ENCODE measurements at places on chromosomes 13 and 19.
A peak's percentile ranks its signal among the peaks of the same experiment; 100 is the strongest.

- DNase-seq: no peak
These were observed 39.8 kb upstream of the MCF2L start for GRCh38 chr13:112928972-112929782.

- DNase-seq: no peak
These were observed 6.3 kb downstream of the PLEKHF1 start for GRCh38 chr19:29671393-29672160.

- DNase-seq: no peak
These were observed 64.1 kb downstream of the ERCC5 start for GRCh38 chr13:102909971-102910370.

DNA sequence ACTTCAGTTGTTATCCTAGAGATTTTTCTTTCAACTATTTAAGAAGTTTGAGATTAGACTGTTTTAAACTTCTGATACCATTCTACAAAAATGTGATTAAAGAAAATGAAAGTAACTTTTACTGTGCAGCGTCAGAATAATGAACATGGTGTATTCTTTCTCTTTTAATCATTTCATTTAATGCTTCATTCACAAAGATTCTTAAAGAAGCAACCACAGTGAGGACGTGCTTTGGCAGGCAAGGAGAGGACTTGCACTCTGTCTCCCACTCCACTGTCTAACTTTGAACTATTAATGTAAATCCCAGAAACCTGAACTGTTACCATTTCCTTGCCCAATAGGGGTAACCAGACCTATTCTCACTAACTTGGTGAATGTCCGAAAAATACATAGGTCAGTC, 137.0 kb downstream of the KCNRG start:
- no peak for DNase-seq

- no peak for DNase-seq
These were observed 117.8 kb downstream of the RAB20 start for GRCh38 chr13:110443622-110444225.

DNA sequence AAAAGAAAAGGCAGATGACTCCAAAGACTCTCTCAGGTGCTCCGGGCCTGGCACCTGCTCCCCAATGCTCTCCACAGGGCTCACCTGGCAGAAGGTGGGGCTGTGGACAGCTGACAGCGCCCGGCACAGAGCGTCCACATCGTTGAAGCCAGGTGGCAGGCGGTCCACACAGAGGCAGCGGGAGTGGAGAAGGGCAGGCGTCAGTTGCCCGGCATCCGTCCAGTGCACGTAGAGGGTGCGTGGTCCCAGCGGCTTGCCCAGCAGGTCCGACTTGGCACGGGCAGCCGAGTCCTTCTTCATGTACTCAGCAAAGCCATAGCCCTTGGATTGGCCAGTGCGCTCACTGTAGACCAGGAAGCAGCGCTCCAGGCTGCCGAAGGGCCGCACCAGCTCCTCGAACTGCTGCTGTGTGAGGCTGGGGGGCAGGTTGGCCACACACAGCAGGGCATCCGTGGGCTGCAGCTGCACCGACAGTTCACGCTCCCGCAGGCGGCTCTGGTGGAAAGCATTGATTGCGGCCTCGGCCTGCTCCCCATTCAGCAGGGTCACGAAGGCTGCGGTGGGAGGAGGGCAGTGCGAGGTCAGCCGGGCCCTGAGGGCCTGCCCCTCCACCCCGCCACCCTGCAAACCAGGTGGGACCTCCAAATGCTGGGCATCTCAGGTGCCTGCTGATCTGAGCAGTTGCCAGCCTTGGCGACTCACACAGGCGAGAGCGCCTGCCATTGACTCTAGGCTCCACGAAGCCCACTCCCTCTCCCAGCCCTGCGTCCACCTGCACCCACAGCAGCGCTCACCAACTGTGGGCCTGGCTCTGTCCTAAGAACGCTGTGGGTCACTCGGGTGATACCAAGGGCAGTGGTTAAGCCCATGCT, 4.5 kb downstream of the RAVER1 start:
- no peak for DNase-seq

GRCh38 chr13:102687520-102687919, 7.3 kb downstream of the METTL21C start:
- DNase-seq: no peak

- DNase-seq: peak; percentile 23
These were observed 19.3 kb upstream of the ZNF888 start for GRCh38 chr19:52942386-52943133.

- no peak for DNase-seq
These were observed 7.3 kb upstream of the HS6ST3 start for GRCh38 chr13:96082640-96083039.

GRCh38 chr13:83024955-83025594, 857.2 kb downstream of the SLITRK1 start:
- no peak for DNase-seq

- no peak for DNase-seq
These were observed 142.2 kb upstream of the ZNF507 start for GRCh38 chr19:32203161-32203560.

GRCh38 chr19:14476673-14477401, 1.7 kb upstream of the PTGER1 start:
- DNase-seq: peak; percentile 17

GRCh38 chr13:44868397-44868796, 120.9 kb downstream of the NUFIP1 start:
- no peak for DNase-seq

- DNase-seq: no peak
These were observed 8.2 kb downstream of the KCTD12 start for GRCh38 chr13:76878043-76878442.

DNA sequence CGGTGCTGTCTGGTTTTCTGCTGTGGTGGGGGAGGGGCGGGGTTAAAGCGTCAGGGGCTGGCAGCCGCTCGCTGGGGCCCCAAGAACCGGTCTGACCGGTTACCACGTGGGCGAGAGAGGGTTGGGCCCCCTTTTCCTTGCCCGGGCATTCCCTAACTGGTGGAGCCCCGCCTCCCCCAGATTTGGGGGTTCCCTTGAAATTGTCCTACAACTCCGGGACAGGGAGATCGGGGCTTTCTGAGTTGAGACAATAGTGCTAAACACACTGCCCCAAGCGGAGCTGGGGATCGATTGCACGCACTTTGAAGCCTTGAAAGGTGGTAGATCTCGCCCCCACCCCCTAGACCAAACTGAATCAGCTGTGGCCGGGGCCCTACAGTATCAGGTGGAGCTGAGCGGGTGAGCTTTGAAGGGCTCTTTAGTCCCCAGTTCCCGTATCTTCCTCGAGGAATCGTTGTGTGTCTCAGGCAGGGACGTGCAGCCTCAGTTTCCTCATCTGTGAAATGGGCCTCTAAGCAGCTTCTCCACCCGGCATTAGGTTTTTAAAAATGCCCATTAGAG, 4.8 kb downstream of the IER2 start:
- peak; percentile 69 for DNase-seq

DNA sequence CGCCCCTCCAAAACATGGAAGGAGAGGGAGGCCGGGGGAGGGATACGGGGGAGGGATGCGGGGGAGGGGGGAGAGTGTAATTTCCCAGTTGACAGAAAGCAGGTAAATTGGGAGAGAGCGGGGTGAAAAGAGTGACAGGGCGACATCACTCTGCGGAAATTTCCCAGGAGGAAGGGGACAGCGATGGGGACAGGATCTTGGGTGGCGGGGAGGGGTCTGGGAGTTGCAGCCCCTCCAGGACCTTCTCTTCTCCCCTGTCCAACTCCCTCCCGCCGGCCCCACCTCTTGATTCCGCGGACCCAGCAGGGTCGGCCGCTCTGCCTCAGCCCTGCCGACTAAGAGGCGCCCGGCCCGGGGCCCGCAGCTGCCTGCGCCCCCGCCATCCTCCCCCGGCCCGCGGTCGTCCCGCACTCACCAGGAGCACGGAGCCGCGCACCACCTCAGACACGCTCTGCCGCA, 108.0 kb upstream of the DOCK9 start:
- DNase-seq: no peak

DNA sequence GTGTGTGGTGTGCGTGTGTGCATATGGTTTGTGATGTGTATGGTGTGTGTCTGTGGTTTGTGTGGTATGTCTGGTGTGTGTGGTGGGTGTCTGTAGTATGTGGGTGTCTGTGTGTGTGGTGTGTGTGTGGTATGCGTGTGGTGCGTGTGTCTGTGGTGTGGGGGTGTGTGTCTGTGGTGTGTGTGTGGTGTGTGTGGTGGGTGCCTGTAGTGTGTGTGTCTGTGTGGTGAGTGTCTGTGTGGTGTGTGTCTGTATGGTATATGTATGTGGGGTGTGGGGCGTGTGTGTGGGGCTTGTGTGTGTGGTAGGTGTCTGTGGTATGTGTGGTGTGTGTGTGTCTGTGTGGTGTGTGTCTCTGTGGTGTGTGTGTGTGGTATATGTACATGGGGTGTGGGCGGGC, 300.7 kb downstream of the TEX29 start:
- DNase-seq: no peak

GRCh38 chr13:20077086-20077485, 83.8 kb downstream of the GJA3 start:
- no peak for DNase-seq

GRCh38 chr19:28471731-28472510, 741.0 kb downstream of the UQCRFS1 start:
- no peak for DNase-seq

DNA sequence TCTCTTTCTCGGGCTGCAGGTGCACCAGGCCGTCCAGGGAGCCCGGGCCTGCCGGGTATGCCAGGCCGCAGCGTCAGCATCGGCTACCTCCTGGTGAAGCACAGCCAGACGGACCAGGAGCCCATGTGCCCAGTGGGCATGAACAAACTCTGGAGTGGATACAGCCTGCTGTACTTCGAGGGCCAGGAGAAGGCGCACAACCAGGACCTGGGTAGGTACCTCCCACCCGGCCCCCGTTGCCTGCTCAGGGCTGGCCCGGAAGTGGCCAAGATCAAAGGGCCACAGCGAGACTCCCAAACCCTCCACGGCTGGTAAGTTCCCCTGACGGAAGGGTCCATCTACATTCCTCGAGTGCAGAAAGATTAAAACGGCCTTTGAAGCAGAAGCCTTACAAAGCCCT, 55.1 kb downstream of the RAB20 start:
- no peak for DNase-seq

DNA sequence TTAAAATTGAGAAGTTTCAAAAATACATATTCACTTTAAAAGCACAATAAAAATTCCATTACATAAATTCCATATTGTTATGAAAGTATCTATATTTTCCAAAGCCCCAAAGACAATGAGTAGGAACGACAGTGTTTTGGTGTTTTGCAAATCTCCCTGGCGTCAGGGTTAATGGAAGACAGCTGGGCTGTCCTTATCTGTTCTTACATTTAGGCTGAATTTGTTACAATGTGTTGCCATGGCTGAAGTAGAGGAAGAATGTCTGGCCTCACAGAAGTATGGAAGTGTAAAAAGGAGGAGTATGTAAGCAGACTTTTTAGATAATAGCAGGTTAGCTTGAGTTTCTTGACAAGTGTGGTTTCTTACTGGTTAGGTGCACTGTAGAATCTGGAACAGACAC, 124.4 kb upstream of the SPATA13 start:
- no peak for DNase-seq

GRCh38 chr19:29675650-29676186, 10.5 kb downstream of the PLEKHF1 start:
- no peak for DNase-seq

- DNase-seq: no peak
These were observed 104.5 kb downstream of the UGGT2 start for GRCh38 chr13:95948656-95949055.

DNA sequence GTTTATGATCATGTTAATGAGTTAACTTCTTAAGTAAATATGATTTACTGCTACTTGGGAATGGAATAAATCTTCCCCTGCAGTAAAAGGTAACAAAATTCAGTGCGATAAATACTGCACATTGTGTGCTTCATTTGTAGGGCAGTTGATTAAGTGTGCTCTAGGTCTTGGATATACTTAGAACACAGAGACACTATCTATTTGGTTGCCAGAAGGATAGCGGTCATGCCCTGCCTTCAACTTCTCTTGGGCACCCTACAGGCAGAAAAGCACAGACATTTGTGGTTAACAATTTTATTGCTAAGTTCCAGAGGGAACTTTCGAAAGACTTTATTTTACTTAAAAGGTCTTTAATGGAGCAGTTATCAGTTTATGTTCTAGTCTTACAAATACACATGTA, 605.8 kb downstream of the PCDH9 start:
- no peak for DNase-seq

DNA sequence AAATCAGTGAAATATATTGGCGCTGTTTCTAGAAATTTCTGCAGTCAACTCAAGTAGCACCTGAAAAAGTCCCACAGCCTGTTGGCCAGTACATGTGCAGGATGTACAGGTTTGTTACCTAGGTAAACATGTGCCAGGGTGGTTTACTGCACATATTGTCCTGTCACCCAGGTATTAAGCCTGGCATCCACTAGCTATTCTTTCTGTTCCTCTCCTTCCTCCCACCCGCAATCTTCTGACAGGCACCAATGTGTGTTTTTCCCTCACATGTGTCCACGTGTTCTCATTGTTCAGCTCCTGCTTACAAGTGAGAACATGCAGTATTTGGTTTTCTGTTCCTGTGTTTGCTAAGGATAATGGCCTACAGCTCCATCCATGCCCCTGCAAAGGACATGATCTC, 13.1 kb upstream of the SCEL start:
- DNase-seq: peak; percentile 52

- no peak for DNase-seq
These were observed 170.6 kb downstream of the POSTN start for GRCh38 chr13:37427843-37428494.

- DNase-seq: peak; percentile 5
These were observed 454.1 kb upstream of the SGCG start for GRCh38 chr13:22726726-22727125.

GRCh38 chr19:6568816-6569215, 22.1 kb downstream of the CD70 start:
- no peak for DNase-seq

GRCh38 chr13:94339116-94339687, 140.3 kb downstream of the DCT start:
- DNase-seq: no peak

DNA sequence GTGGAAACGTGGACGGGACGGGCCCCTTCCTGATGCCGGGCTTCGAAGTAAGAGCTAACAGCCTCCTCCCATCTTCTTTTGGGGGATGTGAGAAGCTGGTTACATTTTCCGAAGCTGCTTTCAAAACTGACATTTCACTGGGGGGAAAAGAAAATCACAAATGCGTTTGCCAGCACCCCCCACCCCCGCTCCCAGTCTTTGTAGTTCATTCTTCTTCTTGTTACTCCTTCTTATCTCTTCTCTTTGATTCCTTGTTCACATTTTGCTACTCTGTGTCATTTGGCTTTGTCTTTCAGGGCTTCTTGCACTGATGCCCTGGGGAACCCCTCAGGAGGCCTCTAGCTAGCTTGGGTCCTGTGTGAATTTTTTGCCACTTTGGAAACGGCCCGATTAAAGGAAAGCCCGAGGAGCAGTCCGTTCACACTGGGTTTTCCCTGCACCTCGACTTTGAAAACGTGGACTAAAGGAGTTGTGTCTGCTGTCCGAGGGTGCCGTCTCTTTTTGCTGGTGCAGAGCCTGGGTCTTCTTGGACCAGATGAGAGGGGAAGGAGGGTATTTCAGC, 1.3 kb downstream of the CARM1 start:
- DNase-seq: peak; percentile 13

DNA sequence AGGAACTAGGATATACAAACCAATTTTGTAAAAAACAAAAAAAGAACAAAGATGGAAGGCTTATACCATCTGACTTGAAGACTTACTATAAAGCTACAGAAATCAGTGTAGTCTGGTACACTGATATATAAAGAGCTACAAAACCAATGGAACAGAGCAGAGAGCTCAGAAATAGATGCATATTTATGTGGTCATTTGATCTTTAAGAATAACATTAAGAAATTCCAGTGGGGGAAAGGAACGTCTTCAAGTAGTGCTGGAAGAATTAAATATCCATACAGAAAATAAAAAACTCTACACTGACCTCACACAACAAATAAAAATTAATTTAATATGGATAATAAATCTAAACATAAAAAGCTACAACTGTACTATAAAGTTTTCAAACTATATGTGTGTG, 317.0 kb downstream of the ENOX1 start:
- DNase-seq: no peak
